ENCODE measurements at places on chromosomes 1 and 21.

- no peak for DNase-seq
Observed at GRCh38 chr1:221643404-221644144, 98.3 kb downstream of the DUSP10 start.

DNA sequence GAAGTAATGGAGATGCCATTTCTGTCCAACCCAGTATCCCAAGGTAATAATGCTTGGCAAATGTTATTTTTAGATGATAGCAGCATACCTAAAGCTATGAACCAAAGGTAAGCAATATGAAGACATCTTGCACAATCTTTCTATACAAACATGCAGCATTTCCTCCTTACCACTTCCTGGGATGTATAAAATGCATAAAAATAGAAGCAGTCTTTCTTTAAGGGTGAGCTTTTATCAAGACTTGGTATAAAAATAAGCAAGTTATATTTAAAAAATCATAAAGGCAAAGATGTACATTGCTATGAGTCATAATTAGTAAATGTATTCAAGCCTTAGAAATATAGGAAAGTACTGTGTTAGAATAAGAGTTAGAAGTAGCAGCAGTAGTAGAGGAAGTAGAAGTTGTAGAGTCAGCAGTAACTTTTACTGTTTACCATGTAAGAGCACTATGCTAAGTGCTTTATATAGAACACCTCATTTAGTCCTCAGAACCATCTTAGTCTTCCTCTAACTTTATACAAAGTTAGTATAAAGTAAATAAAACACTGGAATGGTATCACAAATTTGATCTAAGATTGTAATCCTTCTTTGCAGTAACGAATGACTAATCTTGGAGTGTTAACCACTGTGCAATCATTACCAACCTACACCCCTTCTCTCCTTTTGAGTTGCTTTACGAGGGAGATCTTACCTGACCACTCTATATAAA is 371.3 kb downstream of the VAV3 start:
- DNase-seq: no peak

DNA sequence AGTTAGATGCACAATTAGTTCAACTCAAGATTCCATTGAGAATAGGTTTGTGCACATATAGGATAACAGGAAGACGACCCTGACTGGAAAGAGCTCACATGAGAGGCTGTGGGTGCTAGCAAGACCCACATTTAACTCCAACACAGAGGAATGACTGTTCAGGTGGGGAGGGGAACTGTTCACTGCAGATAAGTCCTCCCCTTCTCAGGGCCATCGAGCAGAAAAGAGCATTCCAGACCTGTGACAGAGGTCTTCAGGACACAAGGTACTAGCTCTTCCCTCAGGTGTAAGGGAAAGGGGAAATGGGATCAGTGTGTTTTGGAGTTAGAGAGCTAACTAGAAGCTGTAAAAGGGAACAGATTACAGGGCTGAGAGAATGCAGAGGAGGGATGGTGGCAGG is 8.7 kb downstream of the PTGER3 start:
- no peak for DNase-seq

GRCh38 chr1:236119943-236120484 is 22.3 kb upstream of the GPR137B start:
- DNase-seq: no peak

DNA sequence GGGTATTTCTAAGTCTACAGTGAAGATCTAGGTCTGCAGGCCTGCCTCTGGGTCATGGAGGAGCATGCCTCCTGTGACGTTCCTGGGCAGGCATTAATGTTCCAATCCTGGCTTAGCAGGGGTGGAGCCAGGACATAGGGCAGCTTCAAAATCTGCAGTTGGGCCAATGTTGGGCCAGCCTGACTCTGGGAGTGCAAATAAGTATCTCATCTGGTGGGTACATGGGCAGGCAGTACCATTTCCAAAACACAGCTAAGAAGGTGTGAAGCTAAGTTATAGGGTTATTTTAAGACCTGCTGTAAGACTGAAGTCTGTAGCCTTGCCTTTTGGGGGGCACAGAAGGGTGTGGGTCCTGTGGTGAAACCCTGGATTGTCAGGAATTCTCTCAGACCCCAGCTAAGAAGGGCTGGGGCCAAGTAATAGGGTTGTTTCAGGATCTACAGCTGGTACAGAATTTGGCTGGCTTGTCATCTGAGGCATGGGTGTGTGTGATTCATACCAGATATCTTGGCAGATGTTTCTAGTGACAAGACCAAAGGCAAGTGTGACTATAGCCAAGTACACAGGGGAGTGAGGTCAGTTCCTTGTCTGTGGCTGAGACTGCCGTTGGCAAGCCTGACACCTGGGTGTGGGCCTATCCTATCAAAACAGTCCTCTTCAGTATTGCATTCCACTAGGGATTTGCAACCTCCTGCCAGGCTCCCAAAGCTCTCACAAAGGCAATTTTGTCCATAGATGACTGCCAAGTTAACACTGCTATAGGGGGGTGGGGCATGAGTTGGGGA is 468.7 kb upstream of the B3GALT2 start:
- DNase-seq: no peak

DNA sequence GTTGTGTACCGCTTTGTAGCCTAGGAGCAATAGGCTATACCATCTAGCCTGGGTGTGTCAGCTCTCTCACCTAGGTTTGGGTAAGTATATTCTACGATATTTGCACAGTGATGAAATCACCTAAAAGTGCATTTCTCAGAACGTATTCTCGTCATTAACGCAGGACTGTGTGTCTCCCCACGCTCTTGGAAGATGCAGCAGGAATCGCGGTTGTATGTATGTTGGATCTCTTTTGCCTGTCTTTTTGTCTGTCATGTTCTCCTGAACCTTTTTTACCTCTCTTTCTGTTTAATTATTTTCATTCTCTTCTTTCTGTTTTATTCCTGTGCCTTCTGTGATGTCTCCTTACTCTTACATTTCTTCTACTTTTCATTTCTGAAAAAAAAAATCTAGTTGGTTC is 140.5 kb upstream of the COL6A1 start:
- no peak for DNase-seq

GRCh38 chr1:171472183-171472647 is 13.1 kb upstream of the PRRC2C start:
- no peak for DNase-seq

DNA sequence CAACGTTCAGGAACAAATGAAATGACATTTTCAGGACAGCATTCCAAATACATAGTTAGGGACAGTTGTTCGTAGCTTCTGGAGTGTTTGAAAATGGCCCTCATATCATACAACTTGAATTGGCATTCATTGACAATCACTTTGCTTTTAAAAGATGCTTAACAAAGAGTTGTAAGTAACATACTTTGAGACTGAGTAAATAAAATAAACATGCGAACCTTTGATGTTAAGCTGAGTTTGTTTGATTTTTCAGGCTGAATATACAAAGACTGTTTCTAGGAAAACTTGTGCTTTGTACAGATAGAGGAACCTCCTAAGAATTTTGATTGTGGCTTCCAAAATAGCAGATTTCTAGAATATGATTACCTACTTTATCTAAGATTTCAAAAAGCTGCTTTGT is 45.3 kb downstream of the ITSN1 start:
- no peak for DNase-seq

GRCh38 chr1:11693024-11693590 is 1.6 kb downstream of the DRAXIN start:
- no peak for DNase-seq

DNA sequence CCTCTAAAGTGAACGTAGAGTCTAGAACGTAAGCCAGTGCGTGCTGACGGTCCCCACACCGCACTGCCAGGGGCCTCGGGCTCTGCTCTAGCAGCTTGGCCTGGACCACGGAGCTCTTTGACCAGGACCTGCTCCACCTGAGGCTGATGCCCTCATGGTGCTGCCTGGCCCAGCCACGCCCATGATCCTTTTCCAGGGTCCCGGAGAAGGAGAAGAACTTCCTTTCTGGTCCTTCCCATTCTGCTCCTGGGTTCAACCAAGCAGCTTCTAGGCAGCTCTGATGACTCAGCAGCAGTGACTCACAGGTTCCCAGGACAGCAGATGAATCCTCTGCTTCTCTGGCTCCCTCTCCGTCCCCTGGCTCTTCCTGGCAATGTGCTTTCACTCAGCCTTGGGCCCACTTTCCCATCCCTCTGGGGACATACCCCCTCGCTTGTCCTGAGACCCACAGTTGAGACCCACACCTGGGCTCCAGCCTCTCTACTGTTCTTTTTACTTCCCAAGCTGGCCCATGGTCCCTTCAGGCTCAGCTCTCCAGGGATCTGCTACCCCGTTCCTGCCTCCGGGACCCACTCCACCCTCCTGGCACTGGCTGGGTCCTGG is 246.3 kb upstream of the RAB4A start:
- no peak for DNase-seq

- DNase-seq: no peak
Observed at GRCh38 chr1:191498318-191498717, 659.9 kb upstream of the RGS18 start.

DNA sequence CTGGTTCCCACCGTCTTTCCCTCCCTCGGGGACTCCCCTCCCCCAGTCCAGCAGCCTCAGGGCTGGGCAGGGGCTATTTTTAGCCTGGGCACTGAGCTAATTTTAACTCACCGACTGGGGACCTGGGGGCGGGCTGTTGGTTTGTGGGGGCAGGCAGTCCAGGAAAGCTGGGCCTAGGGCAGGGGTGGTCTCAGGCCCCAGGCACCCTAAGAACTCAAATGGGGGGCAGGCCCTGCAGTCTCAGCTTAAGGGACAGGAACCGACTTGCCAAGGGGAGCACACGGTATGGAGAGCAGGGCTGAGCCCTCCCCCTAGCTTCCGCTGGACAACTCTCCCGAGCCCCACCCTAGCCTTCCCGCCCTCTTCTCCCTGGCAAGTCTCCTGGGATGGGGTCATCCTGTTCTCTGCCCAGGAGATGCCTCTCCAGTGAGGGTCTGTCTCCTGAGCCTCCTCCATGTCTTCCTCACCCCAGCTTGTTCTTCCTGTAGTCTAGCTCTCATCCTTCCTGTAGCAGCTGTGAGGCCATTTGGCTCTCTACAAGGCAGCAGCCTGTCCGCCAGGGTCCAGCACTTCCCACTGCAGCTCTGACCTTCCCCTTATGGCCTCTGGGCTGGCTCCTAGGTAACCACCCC is 10.1 kb downstream of the MEF2D start:
- DNase-seq: no peak

GRCh38 chr1:21618561-21619374 is 50.4 kb downstream of the RAP1GAP start:
- DNase-seq: no peak

- DNase-seq: no peak
Observed at GRCh38 chr1:16900751-16901150, 5.0 kb downstream of the RNU1-2 start.

GRCh38 chr1:178055779-178056471 is 38.0 kb upstream of the RASAL2 start:
- DNase-seq: no peak

GRCh38 chr1:88645886-88646285 is 38.2 kb upstream of the PKN2 start:
- DNase-seq: no peak

- no peak for DNase-seq
Observed at GRCh38 chr21:14685568-14685967, 139.5 kb upstream of the SAMSN1 start.

DNA sequence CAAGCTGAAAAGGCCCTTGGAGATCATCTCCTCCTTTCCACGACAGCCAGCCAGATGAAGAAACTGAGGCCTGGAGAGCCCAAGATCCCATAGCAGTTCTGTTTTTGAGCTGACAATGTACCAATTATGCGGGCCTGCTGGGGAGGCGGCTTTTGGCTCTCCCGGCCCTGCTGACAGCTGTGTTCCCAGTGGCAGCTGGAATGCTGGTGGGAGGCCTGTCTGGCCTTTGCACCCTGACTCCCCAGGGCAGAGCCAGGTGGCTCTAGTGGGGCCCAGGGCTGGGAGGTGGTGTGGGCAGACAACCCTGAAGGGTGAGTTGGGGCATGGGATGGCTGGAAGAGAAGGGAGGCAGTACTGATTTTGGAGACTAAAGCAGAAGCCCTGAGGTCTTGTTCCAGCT is 30.7 kb upstream of the WASF2 start:
- no peak for DNase-seq
